IMR-90 (cell line): ENCODE measurements at places on chromosomes 2 and 18.

GRCh38 chr2:23346029-23346428 lies 39.0 kb upstream of the KLHL29 start:
- peaks cover 23% of the 10 kb centered on the region for H3K27me3 ChIP-seq
- no peak overlapping the region for H3K27ac ChIP-seq
- no peaks in the 10 kb centered on the region for H3K36me3 ChIP-seq
- H3K4me3 ChIP-seq: no peak overlapping the region

- DNase-seq: no peak
- no peaks in the 10 kb centered on the region for H3K27me3 ChIP-seq
- no peak overlapping the region for H3K4me3 ChIP-seq
- no peaks in the 10 kb centered on the region for H3K36me3 ChIP-seq
- no peak overlapping the region for H3K27ac ChIP-seq
These were observed 7.7 kb upstream of the CDC42EP3 start for GRCh38 chr2:37679072-37679695.

GRCh38 chr18:37844209-37844970 lies 278.8 kb upstream of the CELF4 start:
- no peak for DNase-seq
- no peak overlapping the region for H3K27ac ChIP-seq
- H3K4me3 ChIP-seq: no peak overlapping the region
- no peaks in the 10 kb centered on the region for H3K27me3 ChIP-seq
- no peaks in the 10 kb centered on the region for H3K36me3 ChIP-seq
- H3K4me1 ChIP-seq: no peaks in the 10 kb centered on the region

GRCh38 chr2:100707016-100707947 lies 112.7 kb upstream of the NPAS2 start:
- no peaks in the 10 kb centered on the region for H3K36me3 ChIP-seq
- H3K4me3 ChIP-seq: no peak overlapping the region
- DNase-seq: no peak
- H3K27ac ChIP-seq: no peak overlapping the region

DNA sequence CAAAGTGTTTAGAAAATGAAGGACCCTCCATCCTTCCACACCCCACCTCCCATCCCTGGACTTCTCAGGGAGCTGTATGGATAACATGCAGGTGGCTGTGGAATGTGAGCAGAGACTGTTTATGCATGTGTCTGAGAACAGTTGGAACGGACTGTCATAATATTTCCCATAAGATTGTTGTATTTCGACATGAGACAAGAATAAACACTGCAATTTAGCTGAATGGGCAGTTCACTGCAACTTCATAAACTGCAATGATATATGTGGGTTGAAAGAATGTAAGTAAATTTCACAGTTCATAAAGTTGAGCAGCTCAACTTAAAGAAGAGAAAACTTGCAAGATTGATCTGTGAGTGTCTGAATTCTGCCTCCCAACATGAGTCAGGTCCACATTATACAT lies 74.6 kb downstream of the MEP1B start:
- H3K27me3 ChIP-seq: no peaks in the 10 kb centered on the region; the same call in 1 of the 2 replicates
- H3K27ac ChIP-seq: no peak overlapping the region
- no peak for DNase-seq
- H3K36me3 ChIP-seq: 0 out of 2 replicates have a peak, but pooled peaks cover 1% of the 10 kb centered on the region
- no peak overlapping the region for H3K4me3 ChIP-seq
- H3K4me1 ChIP-seq: peaks cover 2% of the 10 kb centered on the region; the same call in 1 of the 2 replicates

- H3K4me1 ChIP-seq: no peaks in the 10 kb centered on the region
- no peak for DNase-seq
- no peak overlapping the region for H3K27ac ChIP-seq
- peaks cover 3% of the 10 kb centered on the region; the same call in 1 of the 2 replicates for H3K27me3 ChIP-seq
- H3K4me3 ChIP-seq: no peak overlapping the region
These were observed 341.2 kb upstream of the SLC14A2 start for GRCh38 chr18:45274026-45274425.

GRCh38 chr2:655626-656025 lies 21.6 kb downstream of the TMEM18 start:
- no peaks in the 10 kb centered on the region for H3K4me1 ChIP-seq
- DNase-seq: peak; percentile 39
- no peaks in the 10 kb centered on the region for H3K36me3 ChIP-seq
- peaks cover 5% of the 10 kb centered on the region for H3K27me3 ChIP-seq
- H3K4me3 ChIP-seq: no peak overlapping the region

GRCh38 chr2:8923183-8923582 lies 80.3 kb downstream of the MBOAT2 start:
- no peak overlapping the region for H3K27ac ChIP-seq
- peaks cover 2% of the 10 kb centered on the region for H3K36me3 ChIP-seq
- H3K4me3 ChIP-seq: no peak overlapping the region
- no peaks in the 10 kb centered on the region for H3K27me3 ChIP-seq
- peaks cover 12% of the 10 kb centered on the region for H3K4me1 ChIP-seq
- DNase-seq: no peak

GRCh38 chr18:3663870-3664512 lies 214.0 kb downstream of the TGIF1 start:
- peaks cover 4% of the 10 kb centered on the region for H3K4me1 ChIP-seq
- H3K36me3 ChIP-seq: no peaks in the 10 kb centered on the region
- no peak for DNase-seq
- H3K27me3 ChIP-seq: no peaks in the 10 kb centered on the region
- H3K27ac ChIP-seq: no peak overlapping the region
- H3K4me3 ChIP-seq: no peak overlapping the region

- H3K4me1 ChIP-seq: peaks cover 30% of the 10 kb centered on the region
- no peaks in the 10 kb centered on the region for H3K27me3 ChIP-seq
- no peaks in the 10 kb centered on the region for H3K36me3 ChIP-seq
- DNase-seq: peak; percentile 41
- H3K4me3 ChIP-seq: no peak overlapping the region
These were observed 534.9 kb upstream of the TNP1 start for GRCh38 chr2:217394510-217395351.

- DNase-seq: peak; percentile 56
- no peaks in the 10 kb centered on the region for H3K27me3 ChIP-seq
- H3K4me3 ChIP-seq: no peak overlapping the region
These were observed 45.4 kb downstream of the EXOC6B start for GRCh38 chr2:72780477-72780876.

- H3K27me3 ChIP-seq: no peaks in the 10 kb centered on the region
- 0 out of 2 replicates have a peak, but pooled peaks cover 1% of the 10 kb centered on the region for H3K4me1 ChIP-seq
- no peak for DNase-seq
- no peak overlapping the region for H3K4me3 ChIP-seq
These were observed 504.7 kb downstream of the ERBB4 start for GRCh38 chr2:212033888-212034287.

DNA sequence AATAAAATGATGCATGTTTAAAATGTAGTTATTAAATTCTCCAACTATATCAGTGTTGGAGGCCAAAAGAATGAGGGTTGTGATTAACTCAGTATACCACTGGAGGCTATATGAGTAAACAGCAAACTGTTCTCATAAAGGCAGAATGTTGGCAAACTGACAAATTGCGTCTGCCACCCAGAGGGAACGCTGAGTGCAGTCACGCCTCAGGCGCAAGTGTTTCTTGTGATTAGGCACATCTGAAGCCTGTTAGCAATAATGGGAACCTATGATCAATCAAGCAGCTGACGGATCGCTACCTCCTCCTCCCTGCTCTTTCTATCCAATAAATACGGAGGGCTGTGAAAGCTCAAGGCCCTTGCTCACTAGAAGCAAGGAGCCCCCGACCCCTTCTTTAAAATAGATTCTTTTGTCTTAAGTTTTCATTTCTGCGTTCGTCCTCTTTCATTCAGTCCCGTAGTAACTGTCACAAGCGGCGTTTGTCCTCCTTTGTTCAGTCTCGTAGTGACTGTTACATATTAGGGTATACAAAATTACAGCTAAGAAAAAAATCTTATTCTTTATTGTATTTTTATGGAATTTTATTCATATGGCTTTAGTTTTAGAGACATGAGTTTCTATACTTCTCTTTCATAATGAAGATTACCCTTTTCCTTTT lies 16.3 kb upstream of the RMND5A start:
- DNase-seq: no peak
- H3K27me3 ChIP-seq: no peaks in the 10 kb centered on the region; the same call in 1 of the 2 replicates
- no peak overlapping the region for H3K27ac ChIP-seq
- H3K36me3 ChIP-seq: no peaks in the 10 kb centered on the region

GRCh38 chr2:179898873-179899272 lies 37.5 kb upstream of the ZNF385B start:
- H3K4me1 ChIP-seq: no peaks in the 10 kb centered on the region
- H3K27me3 ChIP-seq: no peaks in the 10 kb centered on the region
- no peaks in the 10 kb centered on the region for H3K36me3 ChIP-seq
- no peak overlapping the region for H3K27ac ChIP-seq
- H3K4me3 ChIP-seq: no peak overlapping the region

GRCh38 chr2:10008809-10009176 lies 34.6 kb upstream of the KLF11 start:
- DNase-seq: no peak
- H3K4me1 ChIP-seq: peaks cover 28% of the 10 kb centered on the region
- no peak overlapping the region for H3K4me3 ChIP-seq
- no peaks in the 10 kb centered on the region for H3K36me3 ChIP-seq
- no peaks in the 10 kb centered on the region for H3K27me3 ChIP-seq

DNA sequence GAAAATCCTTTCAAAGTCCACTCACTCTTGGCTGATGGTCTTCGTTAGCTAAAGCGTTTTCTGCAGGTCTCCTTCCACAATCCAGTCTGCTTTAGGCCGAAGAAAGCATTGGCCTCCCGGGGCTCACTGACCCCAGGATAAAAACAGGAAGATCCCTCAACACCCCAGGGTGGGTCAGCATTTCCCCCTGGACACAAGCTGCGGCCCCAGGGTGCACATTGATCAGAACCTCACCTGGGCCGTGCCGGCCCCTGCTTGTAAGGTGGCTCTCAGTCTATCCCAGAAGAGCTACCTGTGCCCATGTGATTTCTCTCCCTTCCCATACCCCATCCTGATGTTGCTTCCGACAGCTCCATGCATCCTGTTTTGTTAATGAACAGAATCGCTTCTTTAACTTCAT lies 113.0 kb upstream of the TPO start:
- no peak overlapping the region for H3K4me3 ChIP-seq
- no peak overlapping the region for H3K27ac ChIP-seq
- no peaks in the 10 kb centered on the region for H3K36me3 ChIP-seq
- DNase-seq: no peak
- H3K4me1 ChIP-seq: no peaks in the 10 kb centered on the region

DNA sequence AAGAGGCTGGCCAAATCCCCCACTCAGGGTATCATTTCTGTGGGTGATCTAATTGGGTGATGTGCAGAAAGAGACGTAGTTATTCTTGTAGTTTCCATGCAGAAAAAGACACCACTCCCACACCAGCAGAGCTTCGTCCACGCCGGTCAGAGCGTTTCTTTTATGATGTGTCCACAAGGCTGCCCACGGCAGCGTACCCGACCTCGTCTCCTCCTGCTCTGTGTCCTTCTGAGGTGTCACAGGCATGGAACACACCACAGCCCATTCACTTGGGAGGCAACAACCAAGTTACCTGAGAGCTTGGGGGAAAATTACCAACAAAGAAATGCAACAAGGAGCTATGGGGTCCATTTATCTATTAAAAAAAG lies 131.3 kb downstream of the PXDN start:
- H3K27ac ChIP-seq: no peak overlapping the region
- H3K4me3 ChIP-seq: no peak overlapping the region
- no peaks in the 10 kb centered on the region for H3K36me3 ChIP-seq
- peaks cover 4% of the 10 kb centered on the region; the same call in 1 of the 2 replicates for H3K4me1 ChIP-seq
- no peak for DNase-seq
- H3K27me3 ChIP-seq: peaks cover 4% of the 10 kb centered on the region; the same call in 1 of the 2 replicates

GRCh38 chr2:180289627-180290026 lies 282.5 kb upstream of the CWC22 start:
- H3K27ac ChIP-seq: no peak overlapping the region
- no peaks in the 10 kb centered on the region for H3K36me3 ChIP-seq
- H3K4me3 ChIP-seq: no peak overlapping the region
- DNase-seq: no peak
- peaks cover 3% of the 10 kb centered on the region for H3K4me1 ChIP-seq

DNA sequence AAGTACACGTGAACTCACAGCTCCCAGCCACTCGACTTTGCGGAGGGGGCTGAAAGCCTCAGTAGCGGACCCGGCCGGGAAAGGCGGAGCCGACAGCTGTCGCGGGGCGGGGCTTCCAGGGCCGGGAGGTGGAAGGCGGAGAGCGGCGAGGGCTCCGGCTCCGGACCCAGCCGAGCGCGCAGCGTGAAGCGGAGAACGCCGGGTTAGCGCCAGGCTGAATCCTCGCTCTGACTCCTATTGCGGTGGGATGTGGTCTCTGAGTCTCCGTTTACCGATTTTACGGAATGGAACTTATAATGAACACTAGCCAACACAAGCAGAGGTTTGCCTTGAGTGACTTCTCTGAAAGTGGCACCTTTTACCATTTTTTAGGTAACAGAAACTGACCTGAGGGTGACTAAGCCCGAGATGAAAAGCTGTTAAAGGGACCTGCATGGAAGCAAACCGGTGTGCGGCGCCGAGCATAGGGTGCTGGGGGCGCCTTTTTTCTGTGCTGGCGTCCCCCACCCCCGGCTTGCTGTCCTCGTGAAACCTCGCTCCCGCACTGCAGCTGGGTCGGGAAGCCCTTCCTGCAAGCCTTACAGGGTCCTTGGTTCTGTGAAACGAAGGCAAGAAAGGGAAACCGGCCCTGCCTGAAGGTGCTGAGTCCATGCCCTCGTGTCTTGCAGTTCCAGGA lies 72.9 kb downstream of the EN1 start:
- H3K27ac ChIP-seq: no peak overlapping the region
- peak overlapping the region; percentile 49 for H3K4me3 ChIP-seq
- no peaks in the 10 kb centered on the region for H3K36me3 ChIP-seq
- H3K27me3 ChIP-seq: peaks cover 16% of the 10 kb centered on the region
- H3K4me1 ChIP-seq: no peaks in the 10 kb centered on the region

DNA sequence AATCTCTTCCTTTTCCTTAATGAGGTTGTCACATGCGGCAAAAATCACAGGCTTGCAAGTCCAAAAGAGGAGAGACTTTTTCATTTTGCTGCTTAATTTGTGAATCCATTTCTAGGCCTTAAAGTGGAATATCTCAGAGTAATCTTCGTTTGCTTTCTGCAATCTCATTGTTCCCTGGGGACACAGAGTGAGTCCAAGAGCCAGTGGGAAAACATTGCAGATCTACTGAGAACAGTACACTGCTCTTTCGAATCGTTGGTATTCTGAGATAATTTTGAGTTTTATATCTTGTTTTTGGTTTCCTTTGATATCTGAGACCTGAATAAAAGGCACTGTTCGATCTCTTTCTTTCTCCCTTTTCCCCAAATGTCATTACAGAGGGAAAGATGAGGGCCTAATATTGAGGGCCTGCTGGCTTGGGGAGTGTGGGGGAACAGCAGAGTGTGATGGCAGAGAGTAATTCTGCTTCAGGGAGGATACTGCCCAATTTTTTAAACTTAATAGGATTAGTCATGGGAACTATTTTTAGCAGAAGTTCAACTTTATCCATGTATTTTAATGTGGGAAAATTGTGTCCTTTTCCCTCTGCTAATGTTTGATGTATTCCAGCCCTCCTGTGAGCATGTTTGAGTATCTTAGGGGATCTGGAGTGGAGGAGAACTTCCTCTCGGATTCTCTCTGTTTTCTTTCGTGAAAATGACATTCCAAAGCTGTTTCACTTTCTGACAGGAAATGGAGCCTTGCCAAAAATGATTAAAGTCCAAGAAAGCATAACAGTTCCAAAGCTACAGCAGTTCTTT lies 418.2 kb upstream of the ZEB2 start:
- H3K36me3 ChIP-seq: no peaks in the 10 kb centered on the region
- H3K4me3 ChIP-seq: no peak overlapping the region
- H3K27me3 ChIP-seq: no peaks in the 10 kb centered on the region
- peak overlapping the region; percentile 9; the same call in 1 of the 2 replicates for H3K27ac ChIP-seq
- peak; percentile 80 for DNase-seq
- H3K4me1 ChIP-seq: peaks cover 6% of the 10 kb centered on the region

- no peak overlapping the region for H3K4me3 ChIP-seq
- 0 out of 2 replicates have a peak, but pooled peaks cover 4% of the 10 kb centered on the region for H3K4me1 ChIP-seq
- no peaks in the 10 kb centered on the region for H3K36me3 ChIP-seq
These were observed 4.4 kb downstream of the REV1 start for GRCh38 chr2:99485411-99485810.
